ENCODE measurements at places on chromosomes 6 and 20.

GRCh38 chr6:126027601-126028000, 41.3 kb downstream of the TRMT11 start:
- no peak for DNase-seq

- no peak for DNase-seq
Observed at GRCh38 chr6:34858681-34859080, 29.2 kb downstream of the TAF11 start.

GRCh38 chr20:48822879-48823385, 4.9 kb downstream of the PREX1 start:
- peak; percentile 21 for DNase-seq

DNA sequence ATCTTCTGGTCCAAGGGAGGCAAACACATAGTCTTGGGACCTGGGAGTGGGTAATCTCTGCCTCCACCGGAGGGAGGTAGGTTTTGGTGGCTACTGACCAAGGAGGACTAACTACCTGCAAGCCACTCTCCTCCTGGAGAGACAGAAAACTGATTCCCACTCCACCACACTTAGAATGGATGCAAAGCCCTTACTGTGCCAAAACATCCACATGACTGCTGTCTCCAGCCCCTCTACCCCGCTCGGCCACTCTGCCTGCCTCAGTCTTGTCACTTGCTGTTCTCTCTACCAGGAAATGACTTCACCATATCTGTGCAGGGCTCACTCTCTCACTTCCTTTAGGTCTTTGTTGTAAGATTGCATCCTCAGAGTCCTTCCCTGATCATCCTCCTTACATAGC, 129.5 kb upstream of the ARG1 start:
- DNase-seq = peak; percentile 19

DNA sequence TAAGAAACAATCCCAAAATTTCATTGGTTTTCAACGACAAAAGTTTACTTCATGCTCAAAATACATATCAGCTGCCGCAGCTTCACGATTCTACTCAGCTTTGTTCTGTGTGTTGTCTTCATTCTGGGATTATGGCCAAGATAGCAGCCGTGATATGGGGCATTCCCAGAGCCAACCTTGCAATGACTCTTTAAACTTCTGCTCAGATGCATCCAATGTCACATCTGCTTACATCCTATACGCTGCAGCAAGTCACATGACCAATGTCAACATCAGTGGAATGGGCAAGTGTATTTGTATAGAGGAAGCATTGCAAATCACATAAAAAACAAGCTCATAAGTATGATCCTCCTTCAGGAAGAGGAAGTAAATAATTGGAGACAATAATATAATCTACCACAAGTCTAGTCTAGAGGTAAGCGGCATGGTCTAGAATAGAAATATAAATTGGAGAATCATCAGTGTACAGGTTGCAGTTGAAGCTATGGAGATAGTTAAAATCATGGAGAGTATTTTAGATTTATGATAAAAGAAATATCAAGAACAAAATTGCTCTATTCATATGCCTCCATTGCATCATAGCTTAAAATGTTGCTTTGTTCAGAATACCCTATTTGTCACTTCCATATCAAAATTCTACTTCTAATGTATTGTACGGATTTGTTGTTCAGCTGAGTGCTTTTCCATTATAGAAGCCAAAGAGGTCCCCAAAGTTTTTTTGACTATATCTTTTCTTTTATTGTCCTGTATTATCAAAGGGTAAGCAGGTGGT, 7.2 kb upstream of the C6orf141 start:
- no peak for DNase-seq

DNA sequence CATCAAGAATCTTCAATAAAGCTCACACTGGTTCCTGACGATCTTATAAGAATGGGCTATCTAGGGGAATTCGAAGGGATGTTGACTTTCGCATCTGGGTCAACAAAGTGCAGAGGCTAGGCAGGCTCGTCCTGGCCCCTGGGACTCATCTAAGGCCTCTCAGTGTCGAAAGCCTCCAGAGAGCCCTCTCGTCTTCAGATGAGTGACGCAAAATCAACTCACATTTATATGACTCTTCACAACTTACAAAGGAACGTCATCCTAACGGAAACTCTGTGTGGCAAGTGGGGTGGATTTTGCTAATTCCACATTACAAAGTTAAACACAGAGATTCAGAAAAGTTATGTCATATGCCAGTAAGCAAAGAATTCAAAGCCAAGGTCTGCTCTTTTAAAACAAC, 270.5 kb upstream of the EXOC2 start:
- DNase-seq = no peak

DNA sequence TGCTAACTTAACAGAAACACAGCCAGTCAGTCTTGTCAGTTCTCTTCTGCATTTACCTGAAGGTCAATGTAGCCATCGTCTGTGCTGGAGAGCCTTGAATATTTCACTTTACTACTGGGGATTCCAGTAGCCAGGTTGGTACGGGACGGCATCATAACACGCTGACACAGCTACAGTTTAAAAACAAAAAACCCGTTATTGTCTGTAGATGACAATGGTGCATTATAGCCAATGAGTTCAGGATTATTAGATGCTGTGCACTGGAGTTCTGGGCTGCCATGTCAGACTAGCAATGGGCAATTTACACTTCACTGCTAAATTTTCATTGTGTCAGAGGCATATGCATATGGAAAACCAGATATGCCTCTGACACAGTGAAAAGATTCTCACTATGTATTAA, 10.5 kb downstream of the PCNA start:
- DNase-seq = no peak

DNA sequence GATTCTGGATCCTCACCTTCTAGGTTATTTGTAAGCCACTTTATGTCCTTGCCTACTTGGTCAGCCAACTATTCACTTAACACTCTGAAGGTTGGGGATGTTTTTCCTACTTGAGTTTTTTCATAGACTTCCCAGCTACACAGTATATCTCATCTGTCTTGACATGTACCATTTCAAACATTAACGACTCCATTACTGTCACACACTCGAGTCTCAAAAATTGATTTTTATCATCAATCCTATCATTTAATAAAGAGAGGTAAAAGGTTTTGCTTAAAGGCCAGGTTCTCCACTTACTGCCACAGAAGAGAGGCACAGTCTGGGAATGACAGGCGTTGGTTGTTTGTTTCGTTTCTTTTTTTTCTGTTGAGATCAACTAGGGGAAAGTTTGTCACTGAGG, 38.2 kb upstream of the LAMP5 start:
- DNase-seq = no peak

DNA sequence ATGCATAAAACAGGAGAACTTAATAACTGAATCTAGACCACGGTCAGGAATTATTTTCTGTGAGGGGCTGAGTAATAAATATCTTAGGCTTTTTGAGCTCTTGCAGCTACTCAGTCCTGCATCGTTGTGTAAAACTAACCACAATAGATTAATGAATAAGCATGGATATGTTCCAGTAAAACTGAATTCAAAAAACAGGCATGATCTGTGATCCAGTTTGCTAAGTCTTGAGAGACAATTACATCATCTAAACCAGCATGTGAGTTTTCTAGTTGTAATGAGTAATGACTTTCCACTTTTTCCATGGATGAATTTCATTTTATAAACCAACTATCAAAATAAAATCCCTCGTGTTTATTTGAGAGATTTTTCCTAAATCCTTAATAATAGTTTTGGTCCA, 336.8 kb downstream of the RFPL4B start:
- no peak for DNase-seq

- DNase-seq = peak; percentile 30
Observed at GRCh38 chr20:16476032-16476431, 97.2 kb downstream of the KIF16B start.

DNA sequence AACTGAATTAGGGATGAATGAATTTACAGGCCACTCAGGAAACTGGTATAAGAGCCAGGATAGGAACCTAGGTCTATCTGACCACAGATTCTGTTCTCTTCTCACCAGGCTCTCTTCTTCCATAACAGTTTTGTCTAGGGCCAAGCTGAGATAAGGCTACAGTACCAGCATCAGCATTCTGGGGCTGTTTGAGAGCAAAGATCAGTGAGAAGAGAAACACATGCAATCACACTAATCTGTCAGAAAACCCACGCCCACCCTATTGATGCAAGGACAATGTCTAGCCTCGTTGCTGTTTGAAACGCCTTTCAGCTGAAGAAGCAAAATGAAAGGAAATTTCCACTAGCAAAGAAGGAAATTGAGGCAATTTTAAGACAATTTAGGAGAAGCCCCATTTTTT, 137.7 kb downstream of the LCA5 start:
- DNase-seq = no peak

DNA sequence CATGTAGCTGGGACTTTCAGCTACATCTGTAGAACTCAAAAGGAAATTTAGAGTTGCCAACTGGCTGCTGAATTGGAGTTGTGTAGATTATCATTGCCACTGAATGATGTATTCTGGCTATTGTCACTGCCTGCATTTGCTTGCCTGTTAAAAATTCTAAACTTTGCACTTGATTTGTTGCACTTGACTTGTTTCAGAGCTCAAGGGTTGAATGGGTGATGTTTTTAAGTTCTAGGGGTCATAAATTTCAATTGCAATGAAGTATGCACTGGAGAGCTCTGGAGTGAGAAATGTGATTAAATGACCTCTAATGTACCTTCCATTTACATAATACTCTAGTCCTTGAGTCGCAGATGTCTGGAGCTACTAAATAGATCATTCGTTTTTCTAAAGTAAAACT, 102.4 kb downstream of the TNFRSF21 start:
- no peak for DNase-seq

DNA sequence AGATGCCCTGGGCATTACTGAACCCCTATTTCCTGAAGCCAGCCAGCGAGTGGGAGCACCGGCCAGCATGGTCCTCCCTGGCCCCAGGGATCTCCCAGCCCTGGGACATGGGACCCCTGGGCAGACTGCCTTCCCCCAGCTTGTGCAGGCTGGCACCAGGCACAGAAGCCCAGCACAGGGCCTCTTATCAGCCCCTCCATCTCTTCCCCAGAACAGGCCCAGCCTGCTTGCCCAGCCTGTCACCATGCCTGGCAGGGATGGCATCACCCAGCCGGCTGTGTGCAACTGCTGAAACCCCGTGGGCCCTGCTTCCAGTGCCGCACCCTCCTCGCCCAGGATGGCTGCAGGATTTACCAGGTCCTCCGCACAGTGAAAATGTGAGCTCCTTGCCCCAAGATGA, 6.1 kb upstream of the OSBPL2 start:
- DNase-seq = no peak

DNA sequence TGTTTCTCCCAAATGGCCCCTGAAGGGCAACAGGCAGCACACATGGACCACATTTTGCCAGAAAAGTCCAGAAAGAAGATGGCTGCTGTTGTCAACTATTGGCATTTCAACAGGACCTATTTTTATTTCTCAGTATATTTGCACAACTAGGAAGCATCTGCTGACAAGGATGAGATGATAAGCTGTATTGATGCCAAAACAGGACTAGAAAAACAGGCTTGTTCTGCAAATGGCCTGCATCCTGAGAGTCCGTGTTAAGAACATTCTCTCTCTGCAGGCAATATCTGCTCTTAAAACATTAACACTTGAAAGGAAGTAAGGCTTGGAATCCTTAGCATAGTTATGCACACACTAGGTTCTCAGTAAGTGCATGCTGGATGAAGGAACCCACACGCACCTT, 283.7 kb downstream of the ESR1 start:
- DNase-seq = no peak

GRCh38 chr6:156791320-156791850, 14.2 kb downstream of the ARID1B start:
- DNase-seq = peak; percentile 51

DNA sequence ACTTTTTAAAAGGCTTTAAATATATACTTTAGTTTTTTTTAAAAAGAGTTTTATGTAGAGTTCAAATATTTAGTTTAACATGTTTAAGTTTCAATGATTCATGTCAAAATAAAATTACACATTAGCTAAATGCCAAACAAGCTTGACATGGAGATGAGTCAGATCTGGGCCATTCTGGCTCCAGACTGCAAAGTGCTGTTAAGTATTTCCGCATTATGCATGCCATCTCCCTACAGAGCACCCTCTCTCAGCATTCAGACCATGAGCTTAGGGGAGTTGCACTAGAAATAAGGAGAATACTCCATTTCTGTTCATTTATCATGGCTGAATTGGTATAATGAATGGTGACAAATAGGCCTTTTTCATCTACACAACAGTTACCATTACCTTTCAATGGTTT, 21.5 kb upstream of the HS3ST5 start:
- no peak for DNase-seq

DNA sequence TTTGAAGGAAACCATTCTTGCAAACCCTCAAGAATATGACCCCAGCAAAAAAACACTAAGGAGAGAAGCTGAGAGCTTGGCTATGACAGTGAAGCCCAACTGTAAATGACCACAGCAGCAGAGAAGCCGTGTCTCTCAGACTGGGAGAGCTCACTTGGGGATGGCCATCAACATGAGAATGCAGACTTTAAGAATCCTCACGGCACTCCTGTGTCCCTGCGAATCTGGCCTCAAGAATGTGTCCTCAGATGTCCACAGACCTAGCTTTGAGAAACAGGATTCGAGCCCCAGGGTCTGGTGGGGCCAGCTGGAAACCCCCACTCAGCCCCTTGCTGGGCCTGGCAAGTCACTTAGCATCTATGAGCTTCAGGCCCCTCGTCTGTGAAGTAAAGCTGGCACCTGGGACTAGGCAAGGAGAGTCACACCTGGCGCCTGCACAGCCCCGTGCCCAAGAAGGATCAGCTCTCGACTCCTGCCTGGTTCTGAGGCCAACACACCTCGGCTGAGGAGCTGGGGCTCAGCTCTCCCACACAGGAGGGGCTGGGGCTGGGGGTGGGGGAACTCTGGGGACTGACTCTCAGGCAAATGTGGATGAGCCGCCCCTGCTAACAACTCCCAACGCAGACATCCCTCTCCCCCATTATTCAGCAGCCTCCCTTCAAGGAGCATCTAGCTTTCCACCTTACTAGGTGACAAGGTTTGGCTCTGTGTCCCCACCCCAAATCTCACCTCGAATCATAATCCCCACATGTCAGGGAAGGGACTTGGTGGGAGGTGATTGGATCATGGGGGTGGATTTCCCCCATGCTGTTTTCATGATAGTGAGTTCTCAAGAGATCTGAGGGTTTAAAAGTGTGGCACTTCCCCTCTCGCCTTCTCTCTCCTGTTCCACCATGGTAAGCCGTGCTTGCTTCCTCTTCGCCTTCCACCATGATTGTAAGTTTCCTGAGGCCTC, 97.7 kb downstream of the GRM4 start:
- DNase-seq = no peak

DNA sequence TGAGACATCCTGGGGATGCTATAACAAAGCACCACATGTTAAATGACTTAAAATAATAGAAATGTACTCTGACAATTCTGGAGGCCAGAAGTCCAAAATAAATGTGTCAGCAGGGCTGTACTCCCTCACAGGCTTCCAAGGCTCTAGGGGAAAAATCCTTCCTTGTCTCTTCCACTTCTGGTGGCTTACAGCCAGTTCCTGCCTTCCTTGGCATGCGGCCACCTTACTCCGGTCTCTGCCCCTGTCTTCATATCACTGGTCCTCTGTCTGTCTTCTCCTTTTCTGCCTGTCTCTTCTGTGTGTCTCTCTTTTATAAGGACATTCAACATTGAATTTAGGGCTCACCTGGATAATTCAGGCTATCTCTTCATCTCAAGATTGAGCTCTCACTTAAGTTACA, 155.3 kb upstream of the SYNCRIP start:
- DNase-seq = no peak

GRCh38 chr20:59403261-59403961, 103.0 kb downstream of the EDN3 start:
- DNase-seq = peak; percentile 46
